Epithelial cell of proximal tubule (primary cell): ENCODE measurements at places on chromosomes 4 and X. TPM values are rescaled to one million over a fixed set of nuclear protein-coding genes. Genes with fewer than 3 reads are reported as not detected.

RAB39B gene
- total RNA-seq, result 0.36 TPM in 1 of 2 replicates, not detected in the other

WDR17 gene
- 0.17 and 0.58 TPM in 2 replicates for total RNA-seq

NPY1R gene
- total RNA-seq, result 0.40 and 3.3 TPM in 2 replicates

DNA sequence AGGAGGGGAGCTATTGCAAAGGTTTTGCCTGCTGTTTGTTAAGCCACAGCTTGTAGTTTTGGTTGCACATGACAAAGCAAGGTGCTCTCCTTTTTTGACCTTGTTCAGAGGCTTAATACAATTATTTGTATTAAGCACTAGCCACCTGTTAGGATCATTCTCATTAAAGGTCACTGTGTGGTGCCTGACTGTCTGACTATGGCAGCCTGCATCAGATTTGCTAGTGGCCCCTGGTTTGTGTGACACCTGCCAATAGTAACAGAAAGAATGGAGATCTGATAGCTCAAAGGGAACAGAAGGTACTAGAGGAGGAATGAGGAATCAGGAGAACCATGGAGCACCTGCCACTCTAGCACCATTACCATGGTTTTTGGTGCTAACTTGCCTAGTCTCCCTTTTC is 102.5 kb downstream of the POLA1 start:
- no peak for DNase-seq

DNA sequence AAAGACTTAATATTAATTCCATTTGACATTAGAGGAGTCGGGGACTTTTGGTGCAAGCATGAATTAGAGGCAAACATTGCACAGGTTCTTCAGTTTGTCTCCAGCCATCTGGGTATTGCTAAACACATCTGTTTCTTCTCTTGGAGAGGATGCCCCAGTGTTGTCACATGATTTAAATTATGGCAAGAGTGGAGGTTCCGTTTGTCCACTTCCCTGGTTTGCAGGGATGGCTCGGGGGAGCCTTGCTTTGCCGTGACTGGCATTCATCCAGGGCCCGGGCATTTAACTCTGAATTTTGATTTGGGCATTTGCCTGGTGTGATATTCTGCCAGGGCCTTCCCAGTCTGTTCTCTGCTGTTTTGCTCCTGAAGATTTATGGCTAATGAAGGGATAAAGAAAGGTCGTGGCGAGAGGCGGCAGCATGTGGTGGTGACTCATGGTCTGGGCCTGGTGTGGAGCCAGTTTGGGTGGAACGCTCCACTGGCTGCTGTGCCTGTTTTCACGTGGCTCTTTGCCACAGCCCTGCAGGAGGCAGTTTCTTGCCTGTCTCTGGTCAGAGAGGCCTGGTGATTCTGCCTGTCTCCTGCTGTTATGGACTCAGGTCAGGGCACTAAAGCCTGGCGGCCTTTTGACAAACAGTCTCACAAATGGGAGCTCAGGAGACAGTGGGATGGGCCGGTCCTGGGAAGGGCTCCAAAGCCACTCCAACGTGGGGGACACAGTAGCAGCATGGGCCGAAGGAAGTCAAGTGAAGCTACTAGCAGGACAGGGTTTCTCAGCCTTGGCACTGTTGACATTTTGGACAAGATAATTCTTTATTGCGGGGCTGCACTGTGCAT is 99.4 kb upstream of the PGRMC2 start:
- peak; percentile 92 for DNase-seq
